ENCODE measurements at places on chromosomes 1 and 21.
A peak's percentile ranks its signal among the peaks of the same experiment; 100 is the strongest.

DNA sequence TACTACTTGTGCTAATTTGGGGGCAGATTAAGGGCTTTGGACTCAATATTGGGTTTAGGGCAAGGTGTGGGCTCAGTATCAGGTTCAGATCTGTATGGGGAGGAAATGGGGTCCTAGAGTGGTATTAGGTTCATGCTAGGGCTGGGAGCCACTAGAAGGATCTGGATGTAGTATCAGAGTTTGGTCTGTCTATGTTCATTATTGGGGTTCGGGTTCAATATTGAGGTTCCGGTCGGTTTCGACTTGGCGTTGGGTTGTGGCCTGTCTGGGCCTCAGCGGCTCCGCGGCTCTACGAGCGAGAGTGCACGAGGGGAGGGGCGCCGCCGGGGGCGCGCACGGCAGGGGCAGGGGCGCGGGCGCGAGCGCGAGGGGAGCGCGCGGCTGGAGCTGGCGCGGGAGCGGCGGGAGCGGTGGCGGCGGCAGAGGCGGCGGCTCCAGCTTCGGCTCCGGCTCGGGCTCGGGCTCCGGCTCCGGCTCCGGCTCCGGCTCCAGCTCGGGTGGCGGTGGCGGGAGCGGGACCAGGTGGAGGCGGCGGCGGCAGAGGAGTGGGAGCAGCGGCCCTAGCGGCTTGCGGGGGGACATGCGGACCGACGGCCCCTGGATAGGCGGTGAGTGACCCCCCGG lies at the start of gene PTPRF:
Gene PTPRF, plus strand, starts transcription at position 401 of the 624 bp plus-strand sequence. CDS start 14,193 bp downstream, outside the sequence.
- peak; percentile 89 for DNase-seq

DNA sequence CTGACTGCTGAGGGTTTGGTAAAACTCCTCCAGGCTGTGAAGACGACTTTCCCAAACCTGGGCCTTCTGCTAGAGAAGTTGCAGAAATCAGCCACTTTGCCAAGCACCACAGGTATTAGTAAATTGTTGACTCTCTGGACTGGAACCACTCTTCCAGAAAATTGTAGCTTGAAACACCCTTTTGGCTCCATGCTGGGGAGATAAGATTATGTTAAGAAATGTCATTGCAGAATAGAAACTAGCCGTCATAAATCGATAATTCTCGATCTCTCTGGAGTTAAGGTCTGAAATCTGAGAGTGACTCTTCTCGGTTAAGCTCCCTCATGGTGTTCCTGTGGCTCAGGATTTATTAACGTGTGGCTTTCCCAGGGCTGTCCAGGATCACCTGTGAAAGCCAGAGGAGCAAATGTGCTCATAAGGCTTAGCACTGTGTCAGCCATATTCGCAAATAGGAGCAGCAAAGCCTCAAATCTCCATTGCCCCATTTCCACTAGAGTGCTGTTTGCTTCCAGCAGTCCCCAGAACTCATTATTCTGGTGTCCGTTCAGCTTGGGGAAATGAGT lies 54.6 kb downstream of the ZBTB40 start:
- DNase-seq = no peak

DNA sequence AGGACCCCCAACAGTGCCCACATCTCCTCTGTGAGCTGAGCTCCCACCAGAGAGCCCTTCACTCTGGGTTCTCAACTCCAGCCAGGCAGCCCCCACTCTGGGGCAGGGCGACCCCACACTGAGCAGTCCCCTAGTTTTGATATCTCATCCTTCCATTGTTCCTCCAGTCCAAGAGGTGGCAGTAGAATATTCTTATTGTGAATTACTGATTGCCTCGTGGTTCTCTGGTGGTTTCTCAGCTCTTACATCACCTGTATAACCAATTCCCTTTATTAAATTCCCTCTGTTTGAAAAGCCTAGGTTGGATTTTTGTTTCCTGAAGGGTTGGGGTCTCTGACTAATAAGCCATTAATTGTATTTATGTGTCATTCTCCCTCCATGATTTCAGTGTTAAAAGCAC lies 407.5 kb downstream of the SETD4 start:
- no peak for DNase-seq

- DNase-seq = no peak
Measured at GRCh38 chr1:97870589-97870988, 50.2 kb downstream of the DPYD start.

DNA sequence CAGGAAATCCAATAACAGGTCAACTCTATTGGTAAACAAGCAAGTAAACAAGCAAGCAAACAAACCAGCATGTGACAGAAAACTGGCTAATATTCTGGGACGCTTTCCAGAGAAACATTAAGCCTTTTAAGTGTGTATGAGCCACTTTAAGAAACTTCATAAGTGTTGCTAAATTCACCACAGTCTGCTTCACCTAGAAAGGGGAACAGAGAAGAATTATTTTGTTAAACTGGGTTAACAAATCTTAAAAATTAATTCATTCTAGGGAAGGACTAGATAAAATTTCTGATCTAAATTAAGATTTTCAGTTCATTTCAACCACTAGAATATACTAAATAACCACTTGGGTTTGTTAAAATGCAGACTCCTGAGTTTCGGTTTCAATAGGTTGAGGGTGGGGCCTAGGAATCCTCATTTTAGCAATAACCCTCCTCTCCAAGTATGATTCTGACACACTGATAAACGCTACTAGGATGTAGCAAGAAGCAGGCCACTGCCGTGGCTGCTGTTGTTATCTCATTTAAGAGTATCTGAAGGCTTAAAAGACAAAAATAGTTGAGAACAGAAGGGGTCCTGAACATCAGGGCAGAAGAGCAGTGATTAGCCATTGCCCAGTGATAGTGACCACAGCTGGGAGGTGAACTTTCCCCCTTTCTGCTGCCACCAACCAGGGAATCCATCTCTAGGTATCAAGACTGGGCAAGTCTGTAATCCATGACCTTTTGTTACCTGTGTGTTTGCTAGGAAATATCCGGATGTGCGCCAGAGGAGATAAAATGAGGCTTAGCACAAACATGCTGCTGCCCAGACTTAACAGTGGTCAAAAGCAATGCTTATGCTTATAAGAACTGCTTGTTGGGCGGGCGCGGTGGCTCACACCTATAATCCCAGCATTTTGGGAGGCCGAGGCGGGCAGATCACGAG lies 11.2 kb downstream of the CREG1 start:
- no peak for DNase-seq

All from AG08396 (cell line).